ENCODE measurements at places on chromosomes 3 and 15.

GRCh38 chr3:37862903-37863815, 1.5 kb downstream of the CTDSPL start:
- DNase-seq, result no peak

- no peak for DNase-seq
These were observed 81.9 kb downstream of the IL1RAP start for GRCh38 chr3:190595807-190596206.

DNA sequence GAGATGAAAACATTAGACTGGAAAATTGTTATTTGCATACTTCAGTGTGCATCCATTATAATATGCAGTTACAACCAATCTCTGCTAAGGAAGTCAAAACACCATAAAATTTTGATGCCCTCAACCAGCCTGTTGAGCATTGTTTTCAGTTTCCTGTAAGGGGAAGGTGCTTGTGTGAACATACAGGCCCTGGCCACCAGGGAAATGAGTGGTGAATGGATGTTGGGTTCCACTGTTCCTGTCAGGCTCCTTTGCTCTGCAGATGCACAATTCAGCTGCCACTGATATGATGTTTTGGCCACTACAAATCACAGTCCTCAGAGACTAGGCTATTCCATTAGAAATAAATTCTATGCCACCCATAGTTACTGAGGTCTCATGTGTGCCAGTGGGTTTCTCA, 184.6 kb downstream of the SYNPR start:
- no peak for DNase-seq

DNA sequence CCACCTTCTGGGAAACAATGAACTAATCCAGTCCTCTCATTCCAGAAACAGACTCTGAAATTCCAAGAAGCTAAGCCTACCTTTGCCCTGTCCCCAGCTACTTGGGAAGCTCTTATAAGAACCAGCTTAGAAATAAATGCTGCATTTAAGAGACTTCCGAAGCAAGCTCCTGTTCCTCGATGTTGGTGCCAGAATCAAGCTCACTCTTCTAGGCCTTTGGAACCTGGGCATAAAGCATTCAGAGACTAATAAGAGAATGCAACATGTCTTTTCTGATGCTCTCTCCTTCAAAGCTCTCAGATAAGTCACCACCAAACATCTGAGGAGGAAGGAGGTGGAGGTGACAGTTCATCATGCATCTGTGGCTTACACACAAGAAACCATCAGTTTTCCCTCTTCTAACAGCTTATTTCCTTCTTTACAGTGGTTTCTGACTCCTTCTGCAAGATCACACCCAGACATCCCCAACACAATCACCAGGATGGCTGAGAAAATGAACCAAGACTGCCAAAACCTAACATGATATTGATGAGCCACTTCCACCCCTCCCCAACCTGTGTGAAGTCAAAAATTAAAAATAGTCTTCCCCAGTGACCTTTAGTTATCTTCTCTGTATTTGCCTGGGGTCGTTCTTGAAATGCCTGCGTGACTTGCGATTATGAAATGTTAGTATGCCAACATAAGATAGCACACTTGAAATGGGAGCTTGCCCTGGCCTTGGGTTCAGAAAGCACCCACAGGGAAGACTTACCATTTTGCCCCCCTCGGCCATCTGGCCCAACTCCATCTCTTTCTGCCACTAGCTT, 11.5 kb downstream of the ARHGEF3 start:
- DNase-seq, result no peak

- DNase-seq, result no peak
These were observed 165.5 kb downstream of the ZIC1 start for GRCh38 chr3:147574621-147575020.

DNA sequence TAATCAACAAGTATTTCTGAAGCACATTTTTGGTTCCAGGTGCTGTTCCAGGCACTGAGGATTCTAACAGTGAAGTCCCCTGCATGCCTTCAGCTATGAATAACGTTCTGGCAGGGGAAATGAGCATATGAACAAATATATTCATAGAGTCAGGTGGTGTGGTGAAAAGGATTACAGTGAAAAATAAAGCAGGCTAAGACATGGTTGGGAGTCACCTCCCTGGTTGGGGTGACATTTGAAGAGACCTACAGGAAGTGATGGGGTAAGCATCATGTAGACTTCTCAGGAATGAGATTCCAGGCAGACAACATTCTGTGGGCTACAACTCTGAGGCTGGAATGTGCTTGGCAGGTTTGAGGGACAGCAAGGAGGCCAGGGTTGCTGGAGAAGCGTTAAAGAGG, 15.0 kb downstream of the FRMD4B start:
- no peak for DNase-seq

DNA sequence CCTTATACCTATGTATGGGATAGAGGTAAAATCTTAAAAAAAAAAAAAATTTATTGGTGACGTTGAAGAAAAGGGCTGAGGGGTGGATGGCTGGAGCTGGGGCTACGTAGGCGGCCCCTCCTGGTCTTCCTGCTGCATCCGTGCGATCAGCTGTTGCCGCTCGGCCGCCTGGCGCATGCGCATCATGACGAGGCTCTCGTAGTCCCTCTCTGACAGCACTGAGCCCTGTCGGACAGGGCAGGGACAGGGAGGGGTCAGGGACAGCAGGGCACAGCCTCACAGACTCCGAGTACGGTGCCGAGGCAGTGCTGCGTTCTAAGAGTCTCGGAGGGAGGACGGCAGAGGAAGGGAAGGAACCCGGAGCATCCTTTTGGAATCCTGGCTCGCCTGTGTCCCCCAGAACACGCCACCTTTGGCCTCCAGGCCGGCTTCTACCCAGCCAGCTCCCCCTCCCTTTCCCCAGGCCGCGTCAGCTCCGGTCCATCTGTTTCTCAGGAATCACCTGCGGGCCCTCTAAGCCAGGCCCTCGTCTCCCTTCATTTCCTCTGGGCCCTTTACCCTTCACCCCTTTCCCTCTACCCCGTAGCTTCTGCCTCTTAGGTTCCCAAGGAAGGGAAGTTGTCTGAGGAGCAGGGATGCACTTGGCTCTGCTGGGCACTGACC, 1.8 kb upstream of the C15orf62 start:
- no peak for DNase-seq

- DNase-seq, result no peak
These were observed 27.3 kb downstream of the PTPN23 start for GRCh38 chr3:47407896-47408838.

- DNase-seq, result peak; percentile 61
These were observed 3.1 kb downstream of the SKOR1 start for GRCh38 chr15:67828278-67828968.

DNA sequence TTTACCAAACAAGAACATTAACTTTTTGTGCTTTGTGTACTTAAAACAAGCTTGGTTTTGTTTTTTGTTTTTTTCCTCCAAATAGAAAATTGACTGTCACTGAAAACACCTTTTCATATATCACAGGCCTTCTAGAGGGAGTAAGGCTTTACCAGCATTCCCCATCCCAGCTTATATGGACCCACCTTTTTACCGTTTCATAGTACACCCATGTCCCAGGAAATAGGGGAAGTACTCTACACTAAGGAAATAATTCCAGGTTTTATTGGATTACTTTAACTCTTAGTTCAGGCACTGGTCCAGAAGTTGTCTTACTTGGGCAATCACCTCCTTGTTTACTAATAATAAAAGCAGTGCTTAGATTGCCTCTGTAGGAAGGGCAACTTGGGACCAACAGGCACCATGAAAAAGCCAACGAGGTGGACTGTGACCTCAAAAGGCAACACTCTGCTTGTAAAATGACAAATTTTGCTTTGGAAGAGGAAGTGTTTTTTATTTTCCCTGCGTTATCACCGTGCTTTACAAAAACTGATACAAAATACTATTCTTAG, 26.2 kb downstream of the HMG20A start:
- no peak for DNase-seq

GRCh38 chr15:101128221-101129015, 123.4 kb downstream of the CHSY1 start:
- DNase-seq, result no peak

- no peak for DNase-seq
These were observed 44.8 kb upstream of the ATP2C1 start for GRCh38 chr3:130849091-130849552.

DNA sequence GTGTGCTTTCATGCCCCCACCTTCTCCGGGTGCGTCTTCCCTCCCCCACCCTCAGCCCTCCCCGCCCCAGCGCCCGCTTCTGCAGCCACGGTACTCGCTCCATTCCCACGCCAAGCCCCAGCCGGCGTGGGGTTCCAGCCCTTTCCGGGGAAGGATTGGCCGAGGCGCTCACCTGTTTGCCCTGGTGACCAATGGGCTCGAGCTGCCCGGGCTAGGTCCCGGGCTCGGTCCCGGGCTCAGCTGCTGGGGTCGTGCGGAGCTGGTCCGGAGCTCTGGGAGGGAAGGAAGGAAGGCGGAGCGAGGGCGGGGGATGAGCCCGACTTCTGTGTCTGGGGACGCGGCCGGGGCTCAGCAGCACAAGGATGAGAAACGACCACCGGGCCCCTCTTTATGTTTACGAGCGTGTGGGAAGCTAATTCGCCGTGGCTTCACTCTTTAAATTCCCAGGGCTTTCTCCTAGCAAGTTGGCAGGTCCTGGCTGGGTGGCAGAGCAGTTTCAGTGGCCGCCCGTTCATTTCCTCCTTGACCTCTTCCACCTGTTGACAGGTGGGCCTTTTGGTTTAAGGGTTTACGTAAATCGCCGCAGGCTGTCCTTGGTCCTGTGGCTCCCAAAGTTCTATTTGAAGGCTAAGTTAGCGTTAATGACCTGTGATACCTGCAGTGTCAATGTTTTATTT, at the start of gene IGSF10:
IGSF10 (minus strand) TSS at position 288 of the 677 bp plus-strand sequence. CDS start 2,352 bp downstream, outside the sequence.
- DNase-seq, result peak; percentile 67

DNA sequence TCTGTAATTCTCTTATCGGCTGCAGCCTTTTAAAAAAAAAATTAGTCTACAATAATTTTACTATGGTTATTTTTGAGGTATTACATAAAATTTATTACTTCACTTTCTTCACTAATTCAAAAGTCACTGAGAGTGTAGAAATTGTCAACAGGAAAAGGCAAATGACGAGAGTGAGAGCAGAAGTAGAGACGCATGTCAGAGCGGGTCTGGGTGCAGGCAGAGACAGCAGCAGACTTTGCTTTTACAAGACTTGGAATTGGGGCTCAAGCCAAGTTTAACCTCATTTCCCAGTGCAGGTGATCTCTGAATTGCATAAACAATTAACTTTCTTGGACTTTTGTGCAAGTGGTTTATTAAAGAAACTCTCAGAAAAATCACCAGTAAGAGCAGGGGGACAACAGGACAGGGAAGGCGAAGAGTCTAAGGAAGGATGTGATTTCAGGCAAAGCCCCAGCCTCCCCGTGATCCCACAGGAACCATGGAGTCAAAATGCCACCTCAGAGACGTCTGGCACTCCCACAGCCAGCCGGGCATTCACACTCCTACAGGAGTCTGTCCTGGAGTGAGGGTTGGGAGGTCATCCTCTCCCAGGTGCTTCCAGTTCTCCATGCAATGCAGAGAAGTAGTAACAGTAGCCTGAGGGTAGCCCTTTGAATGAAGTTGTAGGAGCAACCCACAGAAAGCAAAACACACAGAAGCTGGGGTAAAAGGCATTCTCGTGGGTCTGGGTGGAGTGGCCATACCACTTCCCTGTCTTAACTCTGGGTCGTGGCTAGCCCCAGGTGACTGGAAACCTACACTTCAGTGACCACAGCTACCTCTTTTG, 274.0 kb upstream of the TGFBR2 start:
- no peak for DNase-seq

- no peak for DNase-seq
These were observed 1046.6 kb upstream of the CFAP20DC start for GRCh38 chr3:60096403-60096802.

DNA sequence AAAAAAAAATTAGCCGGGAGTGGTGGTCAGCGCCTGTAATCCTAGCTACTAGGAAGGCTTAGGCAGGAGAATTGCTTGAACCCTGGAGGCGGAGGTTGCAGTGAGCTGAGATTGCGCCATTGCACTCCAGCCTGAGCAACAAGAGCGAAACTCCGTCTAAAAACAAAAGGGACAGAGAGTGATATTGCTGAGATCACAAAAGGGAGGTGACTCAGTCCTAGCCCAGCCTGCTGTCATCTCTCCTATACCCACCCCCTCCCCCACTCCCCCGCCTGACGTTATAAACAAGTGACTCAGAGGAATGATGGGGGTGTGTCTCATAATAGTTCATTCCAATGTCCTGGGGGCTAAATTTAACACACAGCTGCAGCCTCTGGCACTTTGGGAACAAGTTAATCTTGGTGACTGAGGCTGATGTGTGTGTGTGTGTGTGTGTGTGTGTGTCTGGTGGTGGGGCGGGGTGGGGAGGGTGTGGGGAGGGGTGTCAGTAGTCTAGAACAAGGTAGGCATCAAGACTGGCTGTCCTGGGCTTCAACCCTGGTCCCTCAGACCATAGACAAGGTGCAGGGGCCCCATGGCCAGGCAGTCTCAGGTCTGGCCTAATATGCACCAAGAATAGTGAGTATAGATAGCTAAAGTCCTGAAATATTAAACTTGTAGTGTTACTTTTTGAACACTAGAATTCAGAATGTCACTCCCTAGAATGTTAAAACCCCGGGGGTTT, 1.3 kb upstream of the KLHL40 start:
- DNase-seq, result peak; percentile 90

- no peak for DNase-seq
These were observed 15.5 kb upstream of the PLAAT1 start for GRCh38 chr3:193225302-193226125.

DNA sequence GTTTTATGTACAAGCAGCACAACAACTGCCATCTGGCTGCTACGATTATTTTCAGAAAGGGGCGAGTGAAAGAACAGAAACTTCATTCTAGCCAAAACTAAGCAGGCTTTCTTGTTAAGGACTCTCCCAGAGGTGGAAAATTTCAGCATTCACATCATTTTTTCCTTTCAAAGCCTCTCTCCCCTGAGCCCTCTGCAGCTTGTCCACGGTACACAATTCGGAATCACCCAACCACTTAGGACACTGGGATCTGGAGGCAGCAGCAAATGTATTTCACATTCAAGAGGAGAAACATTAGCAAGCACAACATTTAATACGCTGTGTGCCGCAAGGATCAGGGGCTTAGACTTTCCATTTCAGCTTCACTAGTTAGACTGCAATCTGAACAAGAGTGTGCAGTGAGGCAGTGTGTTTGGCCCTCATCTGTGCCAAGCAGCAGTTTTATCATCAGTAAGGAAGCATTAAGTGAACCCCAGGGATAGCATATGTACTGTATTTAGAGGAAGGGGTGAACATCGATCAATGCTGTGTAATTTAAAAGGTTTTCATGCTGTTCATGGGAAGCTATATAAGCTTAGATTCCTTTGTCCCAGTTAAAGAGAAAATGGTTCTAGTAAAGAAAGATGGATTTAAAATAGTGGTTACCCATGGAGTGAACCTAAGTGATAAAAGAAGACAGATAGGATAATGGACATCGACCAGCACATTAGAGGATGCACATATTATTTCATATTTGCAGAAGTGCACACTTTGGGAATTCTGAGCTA, 504.9 kb downstream of the TBL1XR1 start:
- DNase-seq, result no peak

Measured in tibial artery (tissue), 4 donors.